Neural progenitor cell (in vitro differentiated cells): ENCODE measurements at places on chromosomes 3 and 15.

- no peak for DNase-seq
These were observed 246.1 kb downstream of the ZIC1 start for GRCh38 chr3:147655236-147655635.

GRCh38 chr3:55330756-55331155, 156.3 kb downstream of the WNT5A start:
- no peak for DNase-seq

DNA sequence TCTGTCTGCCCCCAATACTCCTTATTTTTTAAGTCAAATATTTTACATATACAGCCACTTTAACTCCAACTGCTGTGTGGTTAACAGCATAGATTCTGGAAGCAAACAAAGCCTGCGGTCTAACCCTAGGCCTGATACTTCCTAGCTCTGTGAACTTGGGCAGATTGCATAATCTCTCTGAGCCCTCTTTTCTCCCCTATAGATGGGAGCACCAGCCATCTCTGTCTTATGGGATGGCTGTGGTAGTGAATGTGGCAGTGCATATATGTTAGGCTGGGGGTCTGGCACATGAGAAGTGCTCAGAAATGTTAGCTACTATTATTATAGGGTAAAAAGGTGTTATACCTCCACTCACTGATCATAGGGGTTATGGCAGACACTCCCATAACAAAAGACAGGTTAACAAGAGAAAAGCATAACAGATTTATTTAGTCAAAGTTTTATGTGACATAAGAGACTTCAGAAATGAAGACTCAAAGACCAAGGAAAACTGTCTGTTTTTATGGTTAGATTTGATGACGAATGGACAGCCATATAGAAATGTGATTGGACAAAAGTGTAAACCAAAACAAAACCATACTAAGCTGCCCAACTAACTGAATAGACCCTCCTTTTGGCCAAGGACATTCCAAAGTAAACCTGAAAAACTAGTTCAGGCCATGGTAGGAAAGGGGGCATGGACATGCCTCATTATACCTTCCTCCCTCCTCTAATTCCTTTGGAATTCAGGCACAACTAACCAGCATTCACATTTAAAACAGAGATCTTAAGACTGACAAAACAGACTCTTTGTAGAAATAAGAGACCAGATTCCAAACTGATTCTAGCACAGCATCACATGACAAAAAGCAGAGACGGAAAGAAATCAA, 53.9 kb upstream of the DAZL start:
- peak; percentile 15 for DNase-seq

DNA sequence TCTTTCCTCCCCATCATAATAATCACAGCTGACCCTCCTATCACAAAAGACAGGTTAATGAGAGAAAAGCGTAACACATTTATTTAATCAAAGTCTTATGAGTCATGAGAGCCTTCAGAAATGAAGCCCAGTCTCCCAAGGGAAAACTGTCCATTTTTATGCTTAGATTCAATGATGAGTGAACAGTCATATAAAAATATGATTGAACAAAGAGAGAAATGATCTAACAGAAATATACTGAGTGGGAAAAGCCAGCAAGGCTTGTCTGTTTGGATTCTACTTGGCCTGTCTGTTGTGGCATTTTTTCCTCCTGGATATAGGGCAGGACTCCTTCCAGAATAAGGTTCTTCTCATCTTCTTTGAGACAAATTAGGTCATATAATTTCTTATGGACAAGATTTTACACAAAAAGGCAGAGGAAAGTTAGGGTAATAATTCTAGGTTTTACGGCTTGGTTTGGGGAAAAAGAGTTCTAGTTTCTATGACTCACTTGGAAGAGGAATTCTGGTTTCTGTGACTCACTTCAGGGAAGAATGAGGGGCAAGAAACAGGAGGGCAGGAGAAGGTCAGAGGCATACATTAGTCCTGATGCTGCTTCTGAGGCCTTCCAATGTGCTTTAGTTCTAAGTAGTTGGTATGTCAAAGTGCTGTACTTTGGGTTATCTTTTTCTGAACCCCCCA, 534.2 kb downstream of the ZIC1 start:
- no peak for DNase-seq

DNA sequence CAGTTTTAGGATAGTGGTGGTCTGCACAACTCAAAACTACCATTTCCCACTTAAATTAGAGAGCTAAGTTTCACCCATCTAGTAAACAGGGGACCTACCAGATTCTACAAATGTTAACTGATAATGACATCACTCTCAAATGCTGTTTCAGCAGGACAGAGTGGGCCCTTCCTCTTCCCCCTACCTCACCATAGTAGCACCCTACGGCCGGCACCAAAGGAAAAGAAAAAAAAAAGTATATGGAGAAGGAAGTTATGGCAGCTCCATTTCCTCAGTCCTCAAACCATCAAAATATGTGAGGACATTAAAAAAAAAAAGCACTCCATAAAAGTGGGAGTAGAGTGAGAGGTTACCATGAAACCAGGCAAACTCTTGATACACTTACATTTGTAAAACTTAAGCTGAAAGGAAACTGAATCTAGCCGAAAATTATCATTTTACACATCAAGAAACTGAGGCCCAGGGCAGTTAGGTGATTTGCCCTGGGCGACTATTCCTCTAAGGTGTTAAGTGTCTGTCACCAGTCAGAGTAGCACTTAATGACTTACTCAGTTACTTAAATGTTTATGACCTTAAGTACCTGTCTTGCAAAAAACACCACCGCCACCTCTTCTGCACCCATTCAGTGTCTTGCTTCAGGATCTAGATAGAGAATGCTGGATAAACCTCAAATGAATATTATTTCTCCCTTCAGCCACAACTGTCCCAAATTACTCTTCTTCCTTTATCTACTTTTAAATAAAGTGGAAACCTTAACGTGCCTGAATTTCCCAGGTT, 2.7 kb downstream of the MSL2 start:
- no peak for DNase-seq

DNA sequence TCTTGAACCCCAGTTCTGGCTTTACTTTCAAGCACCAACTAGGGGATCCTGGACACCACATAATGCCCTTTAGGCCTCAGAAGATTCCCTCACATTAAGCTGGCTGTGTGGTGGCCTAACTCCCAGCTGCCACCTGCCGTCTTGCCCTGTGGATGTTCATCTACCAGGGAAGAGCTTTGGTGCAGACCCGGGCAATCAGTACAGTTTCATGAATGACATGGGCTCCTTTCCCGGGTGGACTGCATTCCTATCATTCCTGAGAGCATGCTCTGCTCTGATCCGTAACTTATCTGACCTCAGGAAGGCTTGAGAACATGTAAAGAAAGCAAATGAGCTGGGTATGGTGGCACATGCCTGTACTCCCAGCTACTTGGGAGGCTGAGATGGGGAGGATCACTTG, 50.0 kb upstream of the GSK3B start:
- peak; percentile 19 for DNase-seq
